Neuronal stem cell (in vitro differentiated cells): ENCODE measurements at places on chromosomes 1 and 21.

DNA sequence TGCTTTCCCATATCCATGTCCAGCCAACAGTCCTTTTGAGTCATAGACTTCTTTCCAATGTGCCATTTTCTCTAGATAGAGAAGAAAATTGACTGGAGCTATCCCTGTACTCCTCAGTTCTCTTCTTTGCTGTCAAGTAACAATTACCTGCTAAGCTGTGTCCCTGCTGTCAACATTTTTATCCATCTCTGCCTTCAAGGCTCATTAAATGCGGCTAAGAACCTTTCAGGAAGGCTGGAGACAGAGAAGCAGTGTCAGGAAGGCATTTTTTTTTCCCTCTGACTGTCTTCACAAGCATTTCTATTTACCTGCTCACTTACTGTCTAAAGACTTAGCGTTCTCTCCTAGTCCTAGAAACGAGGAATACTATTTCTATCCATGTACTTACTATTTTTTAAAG lies 69.1 kb downstream of the MTR start:
- DNase-seq = no peak

DNA sequence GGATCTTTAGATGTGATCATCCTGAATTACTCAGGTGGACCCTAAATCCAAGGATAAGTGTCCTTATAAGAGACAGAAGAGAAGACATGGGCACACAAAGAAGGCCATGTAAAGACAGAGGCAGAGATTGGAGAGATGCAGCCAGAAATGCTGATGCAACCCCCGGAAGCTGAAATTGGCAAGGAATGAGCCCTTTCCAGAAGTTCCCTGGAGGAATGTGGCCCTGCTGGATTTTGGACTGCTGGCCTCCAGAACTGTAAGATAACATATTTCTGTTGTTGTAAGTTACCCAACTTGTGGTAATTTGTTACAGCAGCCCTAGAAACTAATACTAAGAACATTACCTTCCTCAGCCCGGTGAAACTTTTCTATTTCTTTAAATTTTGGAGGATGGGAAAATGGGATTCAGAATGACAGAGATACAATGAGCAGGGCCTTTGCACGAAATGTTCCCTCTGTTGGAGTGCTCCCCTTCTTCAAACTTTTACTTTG lies 11.2 kb upstream of the PLPP3 start:
- no peak for DNase-seq

- DNase-seq = no peak
These were observed 31.9 kb downstream of the KIF14 start for GRCh38 chr1:200588698-200589097.

DNA sequence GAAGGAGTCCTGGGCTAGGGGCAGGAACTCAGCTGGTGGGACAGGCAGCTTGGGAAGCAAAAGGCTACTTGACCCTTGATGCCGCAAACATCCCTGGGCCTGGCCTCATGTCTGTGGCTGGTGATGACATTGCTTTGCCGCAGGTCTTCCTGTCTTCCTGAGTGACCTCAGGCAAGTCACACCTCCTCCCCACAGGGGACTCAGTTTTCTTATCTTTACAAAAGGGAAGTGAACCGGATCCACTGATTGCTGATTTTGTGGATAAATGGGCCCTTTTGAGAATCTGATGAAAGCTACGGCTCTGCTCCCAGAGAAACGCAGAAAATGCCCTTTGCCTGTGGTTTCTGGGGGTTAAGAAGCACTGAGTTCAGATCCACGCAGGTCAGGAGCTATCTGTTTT lies 20.7 kb downstream of the PLOD1 start:
- DNase-seq = no peak

DNA sequence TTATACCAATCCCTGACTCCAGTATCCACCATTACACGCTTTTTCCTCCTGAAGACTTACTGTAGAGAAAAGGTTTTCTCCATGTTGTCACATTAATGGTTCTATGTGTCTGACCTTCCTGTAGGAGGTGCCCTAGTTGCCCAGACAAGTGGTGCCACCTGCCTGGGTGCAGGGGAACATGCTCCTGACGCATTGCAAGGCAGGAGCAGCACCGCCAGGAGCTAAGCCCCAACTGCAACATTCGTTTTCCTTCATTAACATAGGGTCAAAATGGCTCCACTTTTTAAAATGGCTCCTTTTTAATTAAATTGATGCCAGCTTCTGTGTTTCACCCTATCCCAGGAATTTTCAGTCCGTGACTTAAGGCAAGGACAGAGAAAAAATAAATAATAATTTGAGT lies 220.1 kb upstream of the SAMSN1 start:
- DNase-seq = no peak

DNA sequence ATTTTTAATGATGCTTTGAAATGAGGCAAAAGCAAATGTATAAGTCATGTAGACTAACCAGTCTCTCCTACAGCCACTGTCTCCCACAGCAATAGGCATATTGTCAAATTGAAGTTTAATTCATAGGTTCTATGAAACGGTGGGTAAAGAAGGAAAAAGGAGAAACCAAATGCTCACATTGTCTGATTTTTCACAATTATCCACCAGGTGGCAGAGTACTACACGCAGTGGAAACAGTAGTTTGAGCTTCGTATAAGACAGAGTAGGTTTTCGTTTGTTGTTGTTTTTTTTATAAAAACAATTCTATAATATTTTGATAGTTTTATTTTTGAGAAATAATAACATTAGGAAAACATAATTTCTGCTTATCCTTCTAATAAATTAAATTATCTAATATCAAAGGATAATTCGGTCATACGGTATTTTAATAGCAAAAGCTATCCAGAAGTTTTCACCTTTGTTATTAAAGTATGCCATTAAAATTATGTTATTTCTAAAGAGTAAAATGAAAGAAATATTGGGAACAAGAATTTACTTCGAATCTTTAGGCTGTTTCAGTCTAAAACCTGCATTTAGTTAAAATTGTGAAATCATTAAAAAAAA lies 39.1 kb downstream of the TYW3 start:
- peak; percentile 40 for DNase-seq

GRCh38 chr1:94697839-94698238 lies 122.3 kb upstream of the SLC44A3 start:
- no peak for DNase-seq

DNA sequence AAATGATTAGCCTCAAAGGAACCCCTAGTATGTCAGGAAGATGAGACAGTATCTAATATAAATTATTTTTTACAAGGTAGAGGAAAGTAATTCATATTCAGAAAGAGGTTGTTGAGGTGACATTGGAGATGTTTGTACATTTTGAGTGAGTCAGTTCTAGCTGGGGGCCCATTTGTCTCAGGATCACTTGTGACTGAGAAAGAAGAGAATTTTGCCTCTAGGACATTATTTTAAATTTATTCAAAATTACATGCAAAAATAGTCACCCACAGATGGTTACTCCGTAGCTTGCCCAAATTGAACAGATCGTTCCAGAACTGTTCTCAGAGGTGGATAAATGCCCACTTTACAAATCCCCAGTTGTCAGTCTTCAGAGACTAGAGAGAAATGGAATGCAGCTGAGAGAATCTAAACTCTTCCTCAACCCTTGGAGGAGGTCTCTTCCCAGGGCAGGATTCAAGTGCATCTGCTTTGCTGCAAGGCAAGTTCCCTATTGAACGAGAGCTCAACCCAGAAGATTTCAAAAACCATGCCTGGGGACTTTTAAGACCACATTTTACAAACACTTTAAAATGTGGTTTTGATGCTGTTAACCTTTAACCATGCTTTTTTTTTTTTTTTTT lies 987.8 kb upstream of the ADAMTS5 start:
- DNase-seq = no peak

DNA sequence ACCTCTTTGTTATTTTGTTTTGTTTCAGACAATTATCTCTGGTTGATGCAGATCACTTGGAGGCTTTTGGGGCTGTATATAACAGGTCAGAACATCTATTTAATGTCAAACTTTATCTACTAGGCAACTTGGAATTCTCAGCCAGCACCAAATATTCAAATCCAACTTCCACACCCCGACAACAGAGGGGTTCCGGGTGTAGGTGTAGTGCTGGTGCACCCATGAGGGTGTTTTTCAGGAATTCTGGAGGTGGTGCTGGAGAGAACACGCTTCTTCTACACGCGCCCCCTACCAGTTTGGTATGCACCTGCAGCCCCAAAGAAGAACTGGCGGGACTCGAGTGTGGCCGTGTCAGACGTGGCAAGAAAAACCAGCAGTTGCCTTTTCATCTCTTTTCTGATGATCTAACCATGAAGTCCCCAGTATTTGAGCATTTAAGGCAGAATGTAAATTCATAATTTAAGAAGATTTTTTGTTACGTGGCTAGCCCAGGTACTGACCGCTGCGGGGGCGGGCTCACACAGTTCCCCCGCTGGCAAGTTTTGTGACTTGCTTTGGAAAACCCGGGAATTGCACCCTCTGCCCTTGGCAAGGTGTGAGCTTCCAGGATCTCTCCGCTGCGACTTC lies 462 bp upstream of the TLCD4 start:
- peak; percentile 53 for DNase-seq

GRCh38 chr1:53542551-53542950 lies 83.4 kb downstream of the DMRTB1 start:
- DNase-seq = no peak

DNA sequence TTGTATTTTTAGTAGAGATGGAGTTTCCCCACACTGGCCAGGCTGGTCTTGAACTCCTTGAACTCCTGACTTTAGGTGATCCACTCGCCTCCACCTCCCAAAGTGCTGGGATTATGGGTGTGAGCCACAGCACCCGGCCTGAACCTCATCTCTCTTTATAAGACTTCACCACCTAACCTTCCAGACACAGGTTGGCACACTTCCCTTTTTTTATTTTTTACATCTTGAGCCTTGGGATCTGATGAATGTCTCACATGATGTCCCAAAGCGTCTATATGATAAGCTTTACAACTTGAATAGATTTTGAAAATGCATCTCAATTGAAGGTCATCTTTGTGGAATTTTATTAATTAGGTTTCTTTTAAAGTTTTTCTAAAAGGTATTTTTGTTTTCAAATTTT lies 172.4 kb upstream of the IVNS1ABP start:
- no peak for DNase-seq

GRCh38 chr1:174074757-174075156 lies 52.6 kb upstream of the RC3H1 start:
- no peak for DNase-seq

DNA sequence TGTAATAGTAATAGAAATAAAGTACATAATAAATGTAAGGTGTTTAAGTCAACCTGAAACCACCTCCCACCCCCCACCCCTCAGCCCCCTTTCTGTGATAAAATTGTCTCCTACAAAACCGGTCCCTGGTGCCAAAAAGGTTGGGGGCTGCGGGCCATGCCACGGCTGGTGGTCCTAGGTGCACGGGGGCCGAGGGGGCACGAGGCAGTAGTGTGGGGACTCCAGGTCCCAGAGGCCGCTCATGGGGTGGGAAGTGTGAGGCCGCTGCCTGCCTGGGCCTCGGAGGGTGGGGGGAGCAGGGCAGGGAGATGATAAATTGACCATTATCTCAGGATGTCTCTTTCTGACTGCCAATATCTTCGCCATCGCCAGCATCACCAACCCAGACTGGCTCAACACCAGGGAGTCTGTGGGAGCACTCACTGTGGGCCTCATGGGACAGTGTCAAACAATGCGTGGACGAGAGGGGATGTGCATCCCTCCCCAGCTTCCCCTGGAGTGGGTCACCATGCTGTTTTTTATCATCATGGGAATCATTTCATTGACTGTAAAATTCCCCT lies 6.5 kb downstream of the ZBTB17 start:
- no peak for DNase-seq

GRCh38 chr1:100035214-100035613 lies 65.4 kb downstream of the SLC35A3 start:
- DNase-seq = no peak

GRCh38 chr1:50425376-50426107 lies 2.3 kb upstream of the DMRTA2 start:
- peak; percentile 53 for DNase-seq

DNA sequence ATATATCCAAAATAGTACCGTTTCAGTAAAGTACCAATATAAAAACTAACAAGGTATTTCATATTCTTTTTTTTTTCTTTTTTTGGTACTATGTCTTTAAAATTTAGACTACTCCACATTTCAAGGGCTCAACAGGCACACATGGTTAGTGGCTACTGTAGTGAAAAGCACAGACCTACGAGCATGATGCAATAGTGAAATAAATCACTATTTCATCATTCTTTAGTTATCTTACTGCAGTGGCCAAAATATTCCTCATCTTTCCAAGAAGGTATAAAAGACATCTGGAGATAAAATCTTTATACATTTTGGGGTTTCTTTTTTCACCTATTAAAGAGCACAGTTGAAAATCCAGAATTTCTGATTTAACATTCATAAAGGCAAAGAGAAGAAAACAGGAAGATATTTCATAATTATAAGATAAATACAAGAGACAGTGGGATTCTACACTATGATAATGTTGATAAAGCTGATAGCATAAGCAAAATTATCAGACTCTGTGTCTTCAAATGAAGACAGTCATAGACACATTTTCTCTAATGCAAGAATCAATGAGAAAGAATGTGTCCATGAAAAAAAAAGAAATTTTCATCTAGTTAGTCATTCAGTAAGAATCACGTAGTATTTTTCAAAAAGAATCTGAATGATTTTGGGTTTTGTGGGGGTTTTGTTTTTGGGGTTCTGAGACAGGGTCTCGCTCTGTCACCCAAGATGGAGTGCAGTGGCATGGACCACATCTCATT lies 41.9 kb downstream of the CEP170 start:
- no peak for DNase-seq

- peak; percentile 73 for DNase-seq
These were observed 75.9 kb downstream of the NOS1AP start for GRCh38 chr1:162145280-162145965.

- no peak for DNase-seq
These were observed 6.6 kb downstream of the LRRN2 start for GRCh38 chr1:204678721-204679475.

- no peak for DNase-seq
These were observed 73.6 kb upstream of the TARDBP start for GRCh38 chr1:10938741-10939417.

DNA sequence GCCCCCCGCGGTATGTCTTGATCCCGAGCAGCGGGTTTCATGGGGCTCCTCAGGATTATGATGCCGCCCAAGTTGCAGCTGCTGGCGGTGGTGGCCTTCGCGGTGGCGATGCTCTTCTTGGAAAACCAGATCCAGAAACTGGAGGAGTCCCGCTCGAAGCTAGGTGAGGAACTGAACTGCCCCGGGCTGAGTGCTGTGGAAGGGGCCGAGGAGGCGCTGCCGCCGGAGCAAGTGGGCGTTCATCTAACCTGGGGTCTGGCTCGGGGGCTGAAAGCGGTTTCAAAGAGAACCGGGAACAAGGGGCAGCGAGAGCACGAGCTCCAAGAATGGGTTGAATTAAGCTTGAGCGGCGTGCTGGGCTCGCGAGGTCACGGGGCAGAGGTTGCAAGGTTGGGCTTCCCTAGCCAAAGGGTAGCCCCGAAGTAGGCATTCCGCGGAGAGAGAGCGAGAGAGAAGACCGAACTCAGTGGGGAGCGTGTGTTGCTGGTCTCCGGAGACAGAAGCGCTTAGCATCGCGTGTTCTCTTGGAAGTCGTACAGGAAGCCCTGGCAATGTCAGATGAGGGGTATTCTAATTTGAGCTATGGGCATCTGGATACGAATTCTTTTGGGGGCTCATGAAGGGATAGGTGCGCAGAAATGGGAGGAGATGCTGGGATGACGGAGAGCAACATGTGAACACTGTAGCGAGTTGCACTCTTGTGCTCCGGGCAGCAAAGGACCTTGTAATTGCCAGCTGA lies 732 bp downstream of the HS2ST1 start:
- DNase-seq = peak; percentile 59

- DNase-seq = no peak
These were observed 267.4 kb downstream of the CAMTA1 start for GRCh38 chr1:7052701-7053100.
